ENCODE measurements at places on chromosomes 1 and 21.

GRCh38 chr1:74679811-74680210, 6.2 kb upstream of the ERICH3 start:
- DNase-seq = no peak

GRCh38 chr1:66353257-66353656, 180.7 kb upstream of the SGIP1 start:
- DNase-seq = no peak

DNA sequence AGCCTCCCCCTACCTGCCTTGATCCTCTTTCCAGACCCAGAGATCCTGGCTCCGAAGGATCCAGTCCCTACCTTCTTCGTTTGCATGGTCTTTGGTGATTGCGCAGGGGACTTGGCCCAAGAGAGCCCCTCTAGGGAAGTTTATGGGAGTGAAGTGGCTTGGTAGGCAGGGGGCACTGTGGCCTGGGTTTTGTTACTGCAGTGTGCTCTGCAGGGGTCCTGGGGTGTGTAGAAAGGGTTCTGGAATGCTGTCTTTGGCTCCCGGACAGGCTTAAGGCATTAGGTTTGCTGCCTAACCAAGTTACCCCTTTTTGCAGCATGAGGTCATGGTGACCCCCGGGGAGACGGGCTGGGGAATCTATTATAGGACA, 3.8 kb downstream of the ATP8B2 start:
- no peak for DNase-seq

- DNase-seq = no peak
These were observed 24.7 kb downstream of the SCYL3 start for GRCh38 chr1:169868978-169869377.

DNA sequence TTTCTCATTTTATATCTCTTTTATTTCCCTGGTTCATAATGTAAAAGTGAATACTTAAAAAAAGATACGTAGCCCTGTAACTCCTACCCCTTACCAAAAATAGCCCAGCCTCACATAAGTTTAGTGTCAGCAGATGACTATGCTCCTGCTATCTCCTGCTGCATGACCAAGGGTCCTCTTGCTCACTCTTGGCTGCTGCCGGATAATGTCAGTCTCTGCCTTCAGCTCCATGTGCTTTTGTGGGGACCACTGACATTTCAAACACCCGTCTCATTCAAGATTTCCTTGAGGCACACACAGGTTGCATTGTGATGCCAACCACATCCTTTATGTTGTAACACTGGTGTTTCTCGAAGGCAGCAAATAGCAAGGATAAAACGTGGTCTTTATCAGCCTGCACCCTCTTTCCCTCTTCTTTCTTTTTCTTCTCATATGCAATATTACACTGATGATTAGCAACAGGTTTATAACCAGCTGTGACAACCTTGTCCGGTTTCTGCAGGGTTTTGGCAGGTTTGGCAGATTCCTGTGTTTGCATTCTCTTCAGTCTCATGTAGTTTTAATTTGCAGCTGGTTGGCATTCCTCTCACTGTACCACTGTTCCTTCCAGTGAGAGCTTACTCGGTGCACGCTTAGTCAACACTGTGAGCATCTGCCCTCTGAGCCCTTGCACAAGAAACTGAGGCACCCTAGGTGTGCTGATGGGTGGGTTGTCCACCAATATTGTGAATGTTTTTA, 62.2 kb downstream of the ZNF684 start:
- DNase-seq = no peak

DNA sequence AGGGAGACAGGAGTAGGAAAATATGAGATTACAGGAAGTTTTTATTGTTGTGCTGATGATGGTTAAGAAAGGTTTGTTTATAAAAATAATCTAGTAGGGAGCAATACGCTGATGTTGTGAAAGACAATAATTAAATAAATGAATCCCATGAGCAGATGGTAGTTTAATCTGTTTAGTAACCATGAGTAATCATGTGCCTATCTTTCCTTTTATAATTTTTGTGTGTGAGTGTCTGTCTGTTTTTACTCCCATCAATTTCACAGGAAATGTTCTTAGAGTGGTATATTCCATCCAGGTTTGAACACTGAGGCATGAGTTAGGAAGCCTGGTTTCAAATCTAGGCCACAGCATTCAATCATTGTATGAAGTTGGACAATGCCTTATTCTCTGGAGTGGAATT, 180.5 kb downstream of the OLFM3 start:
- no peak for DNase-seq

GRCh38 chr1:213820362-213821149, 167.2 kb upstream of the PROX1 start:
- no peak for DNase-seq

- no peak for DNase-seq
These were observed 1.2 kb downstream of the RUNX3 start for GRCh38 chr1:24928689-24929397.

- DNase-seq = no peak
These were observed 21.2 kb upstream of the MTR start for GRCh38 chr1:236773919-236774318.

Data from GM12892 (cell line).